NCI-H1092 (cell line): ENCODE measurements at places on chromosomes 12 and 14.

DNA sequence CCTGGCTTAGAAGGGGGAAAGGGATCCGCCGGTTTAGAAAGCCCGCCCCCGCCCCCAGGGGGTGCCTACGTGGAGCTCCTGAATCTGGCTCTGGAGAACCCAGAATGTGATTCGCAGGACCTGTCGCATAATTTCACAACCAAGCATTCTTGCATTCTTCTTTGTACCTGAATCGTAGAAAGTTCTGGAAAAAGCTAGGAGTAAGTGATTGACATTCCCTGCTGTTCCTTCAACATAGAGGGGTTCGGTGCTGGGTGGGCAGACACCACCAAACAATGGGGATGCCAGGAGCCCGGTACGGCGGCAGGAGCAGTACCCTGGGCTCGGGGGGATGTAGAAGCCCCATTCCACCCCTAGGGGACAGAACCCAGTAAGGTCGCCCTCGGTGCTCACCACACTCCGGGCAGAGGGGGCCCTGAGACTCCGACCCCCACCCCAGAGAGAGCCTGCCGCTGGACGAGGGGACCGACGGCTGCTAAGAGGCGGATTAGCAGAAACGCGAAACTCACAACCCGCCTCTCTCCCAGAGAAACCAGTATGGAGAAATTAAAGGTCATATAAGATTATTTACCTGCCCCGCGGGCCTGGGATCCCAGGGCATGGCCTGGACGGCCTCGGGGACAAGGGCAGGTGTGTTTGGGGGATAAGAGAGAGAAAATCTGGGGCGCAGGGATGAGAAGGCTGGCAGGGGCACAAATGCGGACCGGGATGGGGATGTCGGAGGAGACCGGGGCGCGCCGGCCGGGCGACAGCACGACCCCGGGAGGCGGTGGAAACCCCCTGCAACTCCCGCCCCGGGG, 520 bp downstream of the CSRP2 start:
- DNase-seq: no peak

DNA sequence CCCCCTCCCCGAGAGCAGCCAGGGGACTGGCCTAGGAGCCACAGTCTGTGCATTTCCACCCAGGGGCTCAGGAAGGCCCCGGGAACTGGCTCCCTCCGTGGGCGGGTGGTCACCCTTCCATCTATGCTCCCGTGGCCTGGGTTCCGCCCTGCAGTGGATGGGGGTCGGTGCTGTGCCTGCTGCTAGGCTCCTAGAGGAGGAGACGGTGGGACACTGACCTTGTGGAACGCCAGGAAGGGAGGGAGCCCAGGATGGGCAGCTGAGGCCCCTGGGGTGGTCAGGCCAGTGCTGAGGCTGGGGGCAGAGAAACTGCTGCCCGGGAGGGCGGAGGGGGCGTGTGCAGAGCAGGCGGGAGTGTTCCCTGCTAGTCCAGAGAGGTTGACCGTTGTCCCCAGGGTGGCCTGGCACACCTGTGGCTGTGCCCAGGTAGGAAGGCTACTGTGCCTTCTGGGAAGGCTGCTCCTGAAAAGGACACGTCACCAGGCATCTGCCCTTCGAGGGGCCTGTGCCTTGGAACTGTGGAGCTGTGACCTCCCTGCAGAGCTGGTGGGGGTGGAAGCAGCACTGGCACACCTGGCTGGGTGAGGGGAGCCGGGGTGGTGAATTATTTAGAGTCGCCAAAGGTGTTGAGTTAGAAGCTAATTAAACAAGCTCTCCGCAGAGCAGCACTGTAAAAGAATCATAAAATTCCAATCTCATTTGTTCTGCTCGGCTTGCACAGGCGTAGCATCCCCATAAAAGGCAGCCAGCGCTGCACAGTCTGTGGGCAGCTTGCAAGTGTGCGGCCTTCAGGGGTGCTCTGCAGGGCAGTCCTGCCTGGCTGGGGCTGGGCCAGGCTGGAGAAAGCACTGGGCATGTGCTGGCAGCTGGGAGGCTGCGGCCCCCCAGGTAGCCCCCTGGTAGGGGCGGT, 145.1 kb downstream of the KIF26A start:
- DNase-seq: no peak

GRCh38 chr12:14810167-14810952, 3.6 kb downstream of the SMCO3 start:
- no peak for DNase-seq

GRCh38 chr12:34625116-34625515, 602.8 kb downstream of the ALG10 start:
- DNase-seq: no peak

DNA sequence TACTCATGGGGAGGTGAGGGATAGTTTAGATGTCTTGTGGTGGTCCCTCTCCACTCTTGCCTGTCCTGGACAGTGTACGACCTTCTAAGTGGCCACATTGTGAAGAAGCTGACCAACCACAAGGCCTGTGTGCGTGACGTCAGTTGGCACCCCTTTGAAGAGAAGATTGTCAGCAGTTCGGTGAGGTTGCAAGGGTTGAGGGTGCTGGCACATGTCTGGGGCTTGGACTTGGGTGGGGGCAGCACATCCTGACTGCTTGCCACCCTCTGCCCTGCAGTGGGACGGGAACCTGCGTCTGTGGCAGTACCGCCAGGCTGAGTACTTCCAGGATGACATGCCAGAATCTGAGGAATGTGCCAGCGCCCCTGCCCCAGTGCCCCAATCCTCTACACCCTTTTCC, 7.6 kb upstream of the FITM1 start:
- no peak for DNase-seq

DNA sequence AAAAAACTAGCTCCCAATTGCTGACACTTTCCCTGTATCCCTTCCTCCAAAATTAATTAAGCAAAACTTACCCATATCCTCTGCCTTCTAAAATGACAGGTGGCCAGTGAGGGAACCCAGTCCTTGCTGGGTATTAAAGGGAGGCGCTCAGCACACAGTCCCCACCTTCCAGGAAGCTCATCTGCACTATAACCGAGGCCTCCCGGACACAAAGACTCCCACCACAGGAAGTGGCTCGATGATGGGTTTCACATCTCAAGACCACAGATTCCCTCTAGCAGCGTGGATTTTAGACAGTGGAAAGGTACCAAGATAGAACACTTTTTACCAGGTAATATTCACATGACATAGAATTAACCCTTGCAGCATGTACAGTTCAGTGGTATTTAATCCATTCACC, 126.8 kb upstream of the NCOR2 start:
- DNase-seq: no peak

DNA sequence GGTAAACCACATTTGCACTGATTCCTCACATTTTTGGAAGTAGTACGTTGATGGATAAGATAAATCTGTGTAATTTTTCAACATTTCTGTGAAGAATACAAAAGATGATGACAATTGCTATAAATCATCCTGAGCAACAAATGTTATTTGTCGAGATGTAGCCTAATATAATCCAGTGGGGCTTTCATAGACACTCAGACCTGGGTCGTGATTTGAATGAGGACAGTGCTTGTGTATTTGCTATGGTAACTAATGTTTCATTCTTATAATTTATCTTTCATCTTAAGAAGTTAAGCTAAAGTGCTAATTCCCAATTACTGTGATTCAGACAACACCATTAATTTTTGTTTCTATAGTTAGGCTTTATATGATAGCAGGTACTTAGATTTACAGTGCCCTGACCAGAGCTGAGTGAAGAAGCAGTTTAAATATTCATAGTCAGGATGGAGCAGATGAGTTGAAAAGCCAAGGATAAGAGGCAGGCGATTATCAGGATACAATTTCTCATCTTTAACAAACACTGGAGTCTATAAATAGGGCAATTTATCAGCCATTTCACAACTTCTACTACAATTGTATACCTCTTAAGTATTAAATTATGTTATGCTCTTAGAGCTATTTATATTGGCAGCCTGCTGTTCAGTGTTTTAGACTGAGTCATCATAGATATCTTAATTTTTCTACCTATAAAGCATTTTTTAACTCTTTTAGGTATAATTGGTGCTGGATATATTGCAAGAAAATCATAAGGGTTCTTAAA, 359.9 kb downstream of the TRHDE start:
- no peak for DNase-seq

- no peak for DNase-seq
Measured at GRCh38 chr12:12577786-12578185, 15.1 kb upstream of the DUSP16 start.

DNA sequence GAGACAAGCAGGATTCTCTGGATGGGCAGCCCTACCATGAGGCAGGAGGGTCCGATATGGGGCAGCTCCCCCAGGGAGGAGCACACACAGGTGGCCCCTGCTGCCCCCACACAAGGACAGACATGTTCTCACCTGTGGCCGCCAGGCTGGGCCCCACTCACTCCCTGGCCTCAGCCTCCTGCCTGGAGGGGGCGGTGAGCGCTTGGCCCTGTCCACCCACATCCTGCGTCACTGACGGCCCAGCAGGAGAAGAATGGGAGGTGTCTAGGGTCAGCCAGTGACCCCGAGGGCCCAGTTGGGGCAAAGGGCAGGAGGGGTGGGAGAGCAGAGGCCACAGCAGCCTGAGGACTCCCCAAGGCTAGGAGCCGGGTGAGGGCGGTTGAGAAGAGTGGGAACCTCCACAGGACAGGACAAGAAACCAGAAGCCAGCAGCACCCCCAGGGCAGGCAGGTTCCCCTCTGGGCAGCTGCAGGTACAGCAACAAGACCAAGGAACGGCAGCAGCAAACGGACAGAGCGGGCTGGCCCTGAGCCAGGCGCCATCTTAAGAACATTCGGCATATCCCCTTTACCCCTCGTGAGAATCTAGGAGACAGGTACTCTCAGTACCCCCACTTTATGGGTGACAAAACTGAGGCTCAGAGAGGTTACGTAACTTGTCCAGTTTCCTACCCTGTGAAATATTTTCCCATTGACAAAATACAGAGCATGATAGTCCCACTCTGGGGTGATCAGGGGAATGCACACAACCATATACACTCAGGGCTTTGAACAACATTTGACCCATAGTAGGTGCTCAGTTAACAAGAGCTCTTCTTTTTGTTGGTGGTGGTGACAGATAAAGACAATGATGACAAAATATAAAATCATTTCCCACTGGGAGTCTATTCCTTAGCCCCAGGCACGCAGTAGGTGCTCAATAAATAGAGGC, 74.3 kb downstream of the NCOR2 start:
- no peak for DNase-seq

DNA sequence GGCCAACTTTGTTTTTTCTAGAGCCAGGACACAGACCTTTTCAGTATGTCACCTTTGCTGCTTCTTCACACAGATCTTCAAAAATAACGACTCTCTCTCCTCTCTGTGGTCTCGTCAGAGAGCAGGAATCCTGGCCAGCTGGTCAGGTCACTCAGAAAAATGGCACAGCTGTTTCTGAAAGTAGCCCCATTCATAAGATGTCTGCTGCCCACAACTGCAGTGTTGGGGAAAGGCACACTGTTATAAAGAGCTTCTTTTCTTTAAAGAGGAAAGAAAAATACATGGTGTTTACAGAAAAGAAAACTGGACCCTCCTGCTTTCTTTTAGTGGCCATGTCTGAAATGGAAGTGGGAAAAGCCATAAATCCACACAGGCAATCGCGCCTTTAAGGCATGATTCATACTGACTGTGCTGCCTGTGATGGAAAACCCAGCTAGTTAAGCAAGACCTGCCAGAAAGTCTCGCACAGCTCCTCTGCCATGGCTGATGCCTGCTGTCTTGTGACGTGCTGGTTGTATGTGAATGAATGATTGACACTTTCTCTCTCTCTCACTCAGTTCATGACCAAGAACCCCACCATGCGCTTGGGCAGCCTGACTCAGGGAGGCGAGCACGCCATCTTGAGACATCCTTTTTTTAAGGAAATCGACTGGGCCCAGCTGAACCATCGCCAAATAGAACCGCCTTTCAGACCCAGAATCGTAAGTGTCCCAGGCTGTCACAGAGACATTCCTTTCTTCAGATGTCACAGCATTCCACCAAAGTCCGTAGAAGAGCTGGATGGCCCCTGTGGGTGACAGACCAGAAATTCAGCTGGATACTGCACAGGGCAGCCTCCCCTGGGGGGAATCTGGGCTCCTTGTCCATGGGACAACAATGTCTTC, 147.9 kb upstream of the HIF1A start:
- no peak for DNase-seq

DNA sequence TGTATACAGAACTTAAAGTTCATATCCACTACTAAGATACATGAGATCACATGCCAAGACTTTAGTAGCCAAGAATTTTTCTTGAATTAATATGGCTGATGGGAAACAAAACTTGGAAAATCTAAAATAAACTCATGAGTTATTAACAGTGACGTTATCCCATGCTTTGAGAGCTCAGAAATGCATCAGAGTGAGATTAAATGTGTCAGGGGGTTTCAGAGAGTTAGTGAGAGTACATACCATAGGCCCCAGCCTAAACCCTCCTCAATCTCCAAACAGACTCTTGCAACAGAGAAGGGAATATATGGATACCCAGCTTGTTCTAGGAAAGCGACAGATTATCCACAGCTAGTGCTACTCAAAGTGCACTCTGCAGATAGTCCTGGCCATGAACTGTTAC, 19.3 kb downstream of the SLC35F4 start:
- DNase-seq: no peak

DNA sequence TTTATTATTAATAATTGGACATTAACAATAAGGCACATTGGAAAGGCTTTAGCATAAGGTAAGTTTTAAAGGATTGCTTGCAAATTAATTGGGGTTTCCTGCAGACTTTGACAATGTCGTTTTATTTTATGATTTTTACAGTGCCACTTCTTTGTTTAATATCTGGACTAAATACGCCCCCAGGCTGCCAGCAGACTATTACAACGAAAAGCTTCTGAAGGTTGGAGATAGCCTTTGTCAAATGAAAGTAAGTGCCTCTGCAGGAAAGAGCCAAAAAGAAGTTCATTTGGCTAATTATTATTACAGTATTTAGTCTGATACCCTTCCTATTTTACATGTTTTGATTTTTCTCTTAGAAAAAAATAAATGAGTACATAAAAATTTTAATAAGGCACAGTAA, 11.3 kb downstream of the CFAP54 start:
- no peak for DNase-seq

DNA sequence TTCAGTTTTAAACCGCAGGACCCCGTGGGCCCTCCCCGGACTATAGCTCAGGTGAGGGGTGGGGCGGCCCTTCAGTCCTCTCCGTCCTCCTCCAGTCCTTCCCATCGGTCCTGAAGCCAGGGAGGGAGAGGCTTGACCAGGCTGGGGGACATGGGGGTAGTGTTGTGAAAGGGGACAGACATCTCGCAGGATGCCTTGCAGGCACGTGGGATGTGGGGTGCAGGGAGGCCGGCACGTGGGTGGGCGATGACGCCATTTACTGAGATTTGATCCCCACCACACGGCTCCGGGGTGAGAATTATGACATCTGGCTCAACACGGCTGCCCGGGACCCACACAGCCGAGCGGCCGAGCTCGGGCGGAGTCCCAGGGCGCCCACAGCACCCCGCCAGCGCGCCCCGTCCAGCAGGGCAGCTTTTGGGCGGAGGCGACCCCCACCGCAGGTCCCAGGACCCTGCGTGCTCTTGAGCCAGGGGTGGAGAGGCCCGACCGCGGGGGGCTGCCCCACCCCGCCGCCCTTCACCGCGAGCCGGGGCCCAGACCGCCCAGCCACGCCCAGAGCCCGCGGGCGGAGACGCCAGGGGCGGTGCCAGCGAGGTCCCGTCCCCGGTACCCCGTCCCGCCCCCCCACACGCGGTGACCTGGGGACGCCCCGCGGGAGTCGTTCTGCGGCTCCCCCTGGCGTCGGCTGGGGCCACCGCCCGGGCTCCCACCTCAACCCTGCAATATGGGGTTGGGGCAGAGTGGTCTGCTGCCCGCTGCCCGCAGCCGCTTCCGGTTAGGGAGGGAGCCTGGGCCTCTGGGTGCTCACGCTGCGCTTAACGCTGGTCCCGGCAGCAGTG, 3.3 kb upstream of the EXOC3L4 start:
- no peak for DNase-seq

GRCh38 chr12:113266106-113266895, 45.0 kb downstream of the TPCN1 start:
- no peak for DNase-seq
